Hippocampal formation (tissue), 2 donors: ENCODE measurements at places on chromosomes 16 and 17.

DNA sequence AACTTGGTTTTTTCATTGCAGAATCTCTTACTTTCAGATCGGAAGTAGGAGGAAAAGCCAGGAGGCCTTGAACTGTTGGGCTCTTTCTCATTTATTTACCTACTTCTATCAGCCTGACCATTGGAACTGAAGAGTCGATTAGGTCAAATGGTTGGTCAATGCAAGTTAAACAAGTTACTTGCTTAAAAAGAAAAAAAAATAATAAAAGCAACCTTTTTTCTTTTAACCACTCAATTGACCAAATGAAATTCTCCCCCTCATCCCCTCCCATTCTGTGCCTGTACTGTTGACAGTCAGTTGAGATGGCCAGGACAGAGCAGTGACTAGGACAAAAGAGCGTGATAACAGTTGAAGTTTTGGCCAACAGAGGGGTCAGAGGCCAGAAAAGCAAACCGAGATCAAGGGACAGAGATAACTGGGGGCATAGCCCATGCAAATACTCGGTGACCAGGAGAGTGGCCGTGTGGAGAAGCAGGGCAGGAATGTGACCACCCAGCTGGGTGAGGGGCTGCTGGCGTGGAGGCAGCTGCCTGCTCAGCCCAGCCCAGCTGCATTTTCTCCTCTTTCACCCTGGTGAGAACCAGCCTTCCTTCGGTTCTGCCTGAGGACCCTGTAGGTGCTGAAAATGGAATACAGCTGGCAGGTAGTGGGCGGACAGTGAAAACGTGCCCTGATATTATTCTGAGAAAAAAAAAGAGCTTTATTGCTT lies 72.2 kb downstream of the HS3ST3B1 start:
- DNase-seq, result no peak

GRCh38 chr17:16917671-16918394 lies 54.1 kb downstream of the TNFRSF13B start:
- no peak for DNase-seq

DNA sequence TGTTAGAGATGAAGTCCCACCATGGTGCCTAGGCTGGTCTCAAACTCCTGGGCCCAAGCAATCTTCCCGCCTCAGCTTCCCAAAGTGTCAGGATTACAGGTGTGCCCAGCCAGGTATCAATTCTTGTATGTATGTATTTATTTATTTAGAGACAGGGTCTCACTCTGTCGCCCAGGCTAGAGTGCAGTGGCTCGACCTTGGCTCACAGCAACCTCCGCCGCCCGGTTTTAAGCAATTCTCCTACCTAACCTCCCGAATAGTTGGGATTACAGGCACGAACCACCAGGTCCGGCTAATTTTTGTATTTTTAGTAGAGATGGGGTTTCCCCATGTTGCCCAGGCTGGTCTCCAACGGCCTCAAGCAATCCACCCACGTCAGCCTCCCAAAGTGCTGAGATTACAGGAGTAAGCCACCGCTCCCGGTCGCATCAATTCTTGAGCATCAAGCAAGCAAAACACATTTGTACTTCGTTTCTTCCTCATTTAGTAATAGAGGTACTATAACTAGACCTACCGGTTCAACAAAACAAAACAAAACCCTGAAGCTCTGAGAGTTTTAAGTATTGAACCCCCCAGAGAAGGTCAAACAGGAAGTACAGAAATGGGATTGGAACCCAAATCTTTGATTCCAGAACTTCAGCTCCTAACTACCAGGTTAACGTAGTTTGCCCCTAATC lies 1.0 kb upstream of the ZNF500 start:
- no peak for DNase-seq

GRCh38 chr17:9291912-9292560 lies 270.7 kb downstream of the NTN1 start:
- no peak for DNase-seq

DNA sequence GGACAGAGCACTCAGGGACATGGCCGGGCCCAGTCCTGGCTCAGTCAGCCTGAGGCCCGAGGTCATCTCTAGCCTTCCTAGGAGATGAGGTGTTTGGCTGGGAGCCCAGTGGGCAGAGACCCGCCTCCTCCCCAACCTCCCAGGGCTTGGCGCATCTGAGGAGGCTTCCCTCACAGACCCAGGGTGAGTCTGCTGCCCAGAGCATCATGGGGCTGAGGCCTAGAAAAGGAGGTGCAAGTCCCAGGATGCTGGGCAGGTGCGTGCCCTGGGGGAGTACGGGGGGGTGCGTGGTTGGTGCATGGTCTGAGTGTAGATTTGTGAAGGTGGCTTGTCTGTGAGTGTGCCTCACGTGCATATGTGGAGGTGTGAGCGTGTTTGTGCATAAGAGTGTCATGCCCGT lies 4.7 kb downstream of the PDE6G start:
- DNase-seq, result no peak

- no peak for DNase-seq
These were observed 16.0 kb downstream of the RSL1D1 start for GRCh38 chr16:11835309-11835708.
